Fibroblast of the aortic adventitia (primary cell): ENCODE measurements at places on chromosomes 7 and 10. TPM values are rescaled to one million over a fixed set of nuclear protein-coding genes. Genes with fewer than 3 reads are reported as not detected.

- DNase-seq, result no peak
These were observed 76.7 kb downstream of the GPR26 start for GRCh38 chr10:123742751-123743440.

DNA sequence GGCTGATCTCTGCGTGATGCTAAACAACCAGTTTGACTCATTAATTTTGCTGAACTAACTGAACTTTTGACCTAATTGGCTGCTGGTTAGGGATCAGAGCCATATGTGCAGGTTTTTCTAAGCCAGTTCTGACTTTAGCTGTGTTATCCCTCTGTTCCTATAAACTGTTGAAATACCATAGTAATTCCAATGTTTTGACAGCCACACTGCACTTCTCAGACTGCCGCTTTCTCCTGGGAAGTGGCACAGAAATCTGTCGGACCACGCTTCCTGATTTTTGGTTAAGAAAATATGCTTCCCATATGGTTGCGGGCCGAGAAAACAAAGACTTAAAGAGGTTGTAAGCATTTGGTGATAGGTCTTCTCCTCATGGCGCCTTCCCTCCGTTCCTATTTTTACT lies 42.3 kb downstream of the TBXAS1 start:
- peak; percentile 81 for DNase-seq

Gene NEUROG3
- total RNA-seq, result not detected in 2 replicates

- DNase-seq, result no peak
These were observed 7.3 kb downstream of the SFRP5 start for GRCh38 chr10:97764519-97764931.

DNA sequence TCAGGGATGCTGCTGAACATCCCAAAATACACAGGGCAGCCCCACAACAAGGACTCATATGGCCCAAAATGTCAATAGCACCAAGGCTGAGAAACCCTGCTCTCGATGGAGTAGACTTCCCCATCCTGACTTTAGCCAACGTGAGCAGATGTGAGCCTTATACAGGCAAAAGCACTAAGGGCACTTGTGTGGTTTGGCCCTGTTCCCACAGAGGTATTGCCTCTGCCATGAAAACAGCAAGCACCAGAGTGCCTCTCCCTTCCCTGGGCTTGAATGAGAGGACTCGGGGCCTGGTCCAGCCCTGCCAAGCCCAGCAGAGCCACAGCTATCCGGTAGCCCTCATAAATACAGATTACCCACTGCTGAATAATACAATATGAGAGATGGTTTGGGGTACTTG lies 47.5 kb downstream of the ACSM6 start:
- DNase-seq, result no peak

Gene FKBP6
- not detected in 2 replicates for total RNA-seq

Gene GDF2
- not detected in 2 replicates for total RNA-seq

DNA sequence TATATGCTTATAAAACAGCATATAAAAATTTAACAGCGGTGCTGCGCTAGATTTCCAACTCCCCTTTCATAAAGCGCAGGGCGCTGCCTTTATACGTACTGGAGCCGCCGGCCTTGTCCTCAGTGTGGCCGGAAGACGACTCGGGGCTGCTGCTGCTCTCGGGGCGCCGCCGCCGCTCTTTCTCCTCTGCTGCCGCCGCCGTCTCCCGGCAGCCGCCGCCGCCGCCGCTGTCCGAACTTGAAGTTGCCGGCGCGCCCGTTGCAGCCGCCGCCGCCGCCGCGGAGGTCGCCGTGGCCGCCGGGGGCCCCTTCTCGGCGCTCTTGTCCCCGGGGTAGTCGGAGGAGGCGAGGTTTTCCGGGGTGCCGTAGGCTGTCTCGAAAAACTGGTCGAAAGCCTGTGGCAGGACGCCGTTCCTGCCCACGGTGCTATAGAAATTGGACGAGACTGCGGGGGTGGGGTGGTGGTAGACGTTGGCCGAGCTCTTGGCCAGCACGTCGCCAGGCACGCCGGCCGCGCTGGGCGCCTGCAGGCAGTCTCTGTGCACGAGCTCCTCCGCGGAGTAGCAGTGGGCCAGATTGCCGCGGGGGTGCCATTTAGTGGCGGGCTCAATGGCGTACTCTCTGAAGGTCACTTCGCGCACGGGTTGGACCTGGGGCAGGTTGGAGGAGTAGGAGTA lies 557 bp downstream of the HOXA11 start:
- DNase-seq, result no peak

Gene ADGRA1
- total RNA-seq, result not detected in 2 replicates

Gene FAM13C
- total RNA-seq, result 3.3 and 9.1 TPM in 2 replicates

DNA sequence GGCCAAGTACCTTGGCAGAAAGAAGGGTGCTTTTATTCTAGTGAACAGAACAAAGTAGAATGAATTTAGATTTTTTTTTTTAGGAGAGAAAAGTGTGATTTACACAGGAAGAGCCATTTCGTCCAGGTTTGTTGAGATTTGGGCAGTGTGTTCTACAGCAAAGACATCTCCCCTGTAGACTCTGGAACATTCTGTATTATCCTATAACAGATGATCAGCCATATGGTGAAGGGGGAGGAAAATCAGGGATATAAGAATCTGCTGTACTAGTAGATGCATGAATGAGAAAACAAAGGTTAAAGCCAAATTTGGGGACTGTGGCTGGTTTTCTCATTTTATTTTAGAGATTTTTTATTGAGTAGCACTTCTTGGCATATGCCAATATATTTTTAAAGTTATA lies 453.7 kb upstream of the LRRTM3 start:
- DNase-seq, result no peak

Gene CPA4
- total RNA-seq, result 7.7 and 29.6 TPM in 2 replicates
